Muscle of arm (tissue), 14 donors: ENCODE measurements at places on chromosomes 5 and 9.

DNA sequence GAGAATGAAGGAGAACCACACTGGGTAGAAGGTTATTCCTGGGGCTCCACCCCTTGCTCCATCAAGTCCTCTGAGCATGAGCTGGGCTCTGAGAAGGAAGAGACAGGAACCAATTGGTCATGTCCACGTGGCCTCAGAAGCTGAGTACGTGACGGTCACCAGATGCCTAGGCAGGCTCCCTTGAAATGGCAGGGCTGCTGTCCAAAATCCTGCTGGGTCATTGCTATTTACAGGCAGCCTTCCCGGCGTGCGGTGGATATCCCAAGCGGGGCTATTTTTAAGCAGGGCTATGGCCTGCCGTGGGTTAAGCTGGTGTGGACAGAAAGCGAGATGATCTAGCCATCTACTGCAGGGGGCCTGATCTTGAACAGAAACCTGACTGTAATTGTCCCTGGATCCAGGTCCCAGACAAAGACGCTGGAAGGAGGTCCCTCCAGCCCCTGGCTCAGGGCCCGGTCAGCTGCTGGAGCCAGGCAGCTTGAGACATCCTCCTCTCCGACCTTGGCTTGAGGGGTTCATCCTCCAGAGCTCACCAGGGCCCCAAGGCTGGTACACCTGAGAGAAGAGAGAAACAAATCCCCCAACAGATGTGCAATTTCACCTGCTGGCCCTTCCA is 550 bp upstream of the CKMT2 start:
- peak; percentile 31 for DNase-seq

- no peak for DNase-seq
Measured at GRCh38 chr5:149117970-149118369, 23.3 kb upstream of the ABLIM3 start.

- DNase-seq = no peak
Measured at GRCh38 chr5:135887881-135888614, 7.6 kb downstream of the IL9 start.

DNA sequence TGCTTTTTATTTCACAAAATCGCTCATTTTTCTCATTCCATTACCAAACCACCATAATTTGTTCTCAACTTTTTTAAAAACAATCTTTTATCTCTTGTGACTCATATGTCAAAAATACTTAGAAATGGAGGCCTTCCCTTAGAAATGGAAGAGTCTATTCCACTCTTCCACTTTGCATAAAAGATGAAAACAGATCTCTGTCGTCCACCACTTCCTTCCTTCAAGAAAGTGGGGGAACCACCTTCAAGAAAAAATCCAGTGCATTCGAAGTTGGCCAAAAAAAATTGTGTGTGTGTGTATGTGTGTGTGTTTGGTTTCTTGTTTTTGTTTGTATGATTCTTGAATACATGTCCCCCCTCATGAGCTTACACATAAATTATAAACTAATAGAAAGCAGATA is 628.8 kb upstream of the DMAC1 start:
- no peak for DNase-seq

DNA sequence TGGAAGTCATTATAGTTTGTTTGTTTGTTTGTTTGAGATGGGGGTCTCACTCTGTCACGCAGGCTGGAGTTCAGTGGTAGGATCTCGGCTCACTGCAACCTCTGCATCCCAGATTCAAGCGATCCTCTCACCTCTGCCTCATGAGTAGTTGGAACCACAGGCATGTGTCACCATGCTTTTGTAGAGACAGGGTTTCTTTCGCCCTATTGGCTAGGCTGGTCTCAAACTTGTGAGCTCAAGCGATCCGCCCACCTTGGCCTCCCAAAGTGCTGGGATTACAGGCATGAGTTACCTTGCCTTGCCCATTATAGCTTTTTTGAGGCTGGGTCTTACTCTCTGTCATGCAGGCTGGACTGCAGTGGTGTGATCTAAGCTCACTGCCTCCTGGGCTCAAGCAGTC is 28.8 kb downstream of the NSD1 start:
- no peak for DNase-seq

DNA sequence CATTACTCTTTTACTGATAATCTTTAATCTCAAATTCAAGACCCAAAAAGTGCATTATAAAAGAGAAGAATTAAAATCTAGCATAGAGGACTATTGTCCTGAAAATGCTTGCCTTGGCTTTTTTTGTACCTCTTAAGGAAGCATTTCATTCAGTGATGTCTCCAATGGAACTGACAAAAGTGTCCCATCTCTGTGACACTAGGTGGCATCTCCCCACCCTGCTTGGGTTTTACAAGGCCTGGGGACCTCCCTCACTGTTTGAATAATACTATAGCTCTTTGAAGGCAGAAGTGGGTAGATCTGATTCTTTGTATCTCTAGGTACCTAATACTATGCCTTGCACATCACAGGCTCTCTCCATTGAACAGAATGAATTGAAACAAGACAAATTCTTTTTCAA is 180.6 kb downstream of the EPB41L4A start:
- DNase-seq = no peak

DNA sequence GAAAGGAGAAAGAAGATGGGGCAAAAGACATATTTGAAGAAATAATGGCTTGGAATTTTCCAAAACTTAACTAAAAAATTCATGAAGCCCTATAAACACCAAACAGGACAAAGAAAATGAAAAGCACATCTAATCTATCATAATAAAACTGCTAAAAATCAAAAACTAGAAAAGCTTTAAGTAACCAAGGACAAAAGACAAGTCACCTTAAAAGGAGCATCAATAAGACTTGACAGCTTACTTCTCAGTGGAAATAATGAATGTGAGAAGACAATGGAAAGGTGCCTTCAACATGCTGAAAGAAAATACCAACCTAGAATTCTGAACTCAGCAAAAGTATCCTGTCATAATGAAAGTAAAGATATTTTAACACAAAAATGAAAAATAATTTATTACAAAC is 27.0 kb downstream of the GTF3C4 start:
- DNase-seq = no peak

GRCh38 chr5:33997331-33997983 is 10.4 kb downstream of the AMACR start:
- DNase-seq = peak; percentile 76

- no peak for DNase-seq
Measured at GRCh38 chr5:102596113-102596512, 97.3 kb upstream of the SLCO6A1 start.

DNA sequence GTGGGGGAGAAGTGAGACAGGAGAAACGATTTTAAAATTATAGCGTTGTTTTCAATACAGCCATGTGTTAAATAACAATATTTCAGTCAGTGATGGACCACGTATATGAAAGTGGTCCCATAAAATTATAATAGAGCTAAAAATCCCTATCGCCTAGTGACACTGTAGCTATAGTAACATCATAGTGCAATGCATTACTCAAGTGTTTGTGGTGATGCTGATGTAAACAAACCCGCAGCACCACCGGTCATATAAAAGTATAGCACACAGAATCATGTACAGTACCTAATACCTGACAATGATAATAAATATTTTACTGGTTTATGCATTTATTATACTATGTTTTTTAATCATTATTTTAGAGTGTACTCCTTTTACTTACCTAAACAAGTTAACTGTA is 407.4 kb upstream of the SEMA6A start:
- no peak for DNase-seq

GRCh38 chr9:115548609-115549260 is 430.8 kb upstream of the TNC start:
- no peak for DNase-seq

DNA sequence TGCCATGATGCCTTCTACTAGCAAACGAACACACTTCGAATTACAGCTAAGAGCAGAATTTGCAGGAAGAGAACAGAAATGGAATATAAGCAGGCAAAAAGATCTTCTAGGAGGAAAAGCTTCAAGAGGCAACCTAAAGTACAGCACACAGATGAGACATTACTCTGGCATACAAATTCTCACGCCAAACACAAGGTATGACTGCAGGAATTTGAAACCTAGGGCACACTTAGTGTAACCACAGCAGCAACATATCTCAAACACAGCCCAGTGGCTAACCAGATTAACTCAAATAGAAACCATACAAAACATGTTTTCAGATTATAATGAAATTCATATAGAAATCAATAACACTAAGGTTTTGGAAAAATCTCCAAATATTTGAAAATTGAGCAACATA is 481.0 kb upstream of the RGMB start:
- DNase-seq = no peak

GRCh38 chr9:101307051-101307450 is 77.8 kb downstream of the BAAT start:
- no peak for DNase-seq

DNA sequence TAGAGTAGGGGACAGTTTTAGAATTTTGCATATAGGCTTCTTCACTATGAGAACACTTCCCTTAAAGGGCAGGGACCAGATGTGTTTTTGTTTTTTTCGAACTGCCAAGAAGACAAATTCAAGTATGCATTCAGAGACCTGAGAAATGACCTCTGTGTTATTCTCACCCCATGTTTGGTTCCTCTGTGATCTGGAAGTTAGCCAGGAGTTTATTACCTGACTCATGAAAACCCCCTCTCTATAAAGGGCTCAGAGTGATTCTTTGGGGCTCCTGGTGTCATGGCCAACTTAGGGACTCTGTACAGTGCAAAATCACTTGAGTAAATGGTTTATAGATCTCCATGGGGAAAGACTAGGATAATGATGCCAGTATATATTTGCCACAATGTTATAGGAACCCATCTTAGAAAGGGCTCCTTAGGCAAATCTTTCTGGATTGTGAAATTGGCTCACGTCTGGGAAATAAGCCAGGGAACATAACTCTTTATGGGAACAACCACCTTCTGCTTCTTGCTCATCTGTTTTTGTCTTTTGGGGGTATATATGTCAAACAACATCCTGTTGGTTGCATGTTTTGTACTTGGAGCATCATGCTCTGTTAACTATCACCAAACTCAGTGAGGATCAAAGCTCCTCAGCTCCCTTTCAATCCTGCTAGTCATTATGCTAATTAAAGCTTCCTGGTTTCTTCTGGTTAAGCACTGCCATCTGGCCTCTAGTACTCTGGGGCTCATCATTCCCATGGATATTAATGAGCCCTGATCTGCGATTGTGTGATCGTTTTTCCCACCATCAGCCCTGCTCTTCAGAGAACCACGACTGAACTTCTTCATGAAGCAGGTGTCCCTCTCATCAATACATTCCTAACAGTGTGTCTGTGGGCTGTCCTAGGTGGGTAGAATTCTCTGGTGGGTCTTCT is 173.4 kb upstream of the CDH12 start:
- DNase-seq = no peak

DNA sequence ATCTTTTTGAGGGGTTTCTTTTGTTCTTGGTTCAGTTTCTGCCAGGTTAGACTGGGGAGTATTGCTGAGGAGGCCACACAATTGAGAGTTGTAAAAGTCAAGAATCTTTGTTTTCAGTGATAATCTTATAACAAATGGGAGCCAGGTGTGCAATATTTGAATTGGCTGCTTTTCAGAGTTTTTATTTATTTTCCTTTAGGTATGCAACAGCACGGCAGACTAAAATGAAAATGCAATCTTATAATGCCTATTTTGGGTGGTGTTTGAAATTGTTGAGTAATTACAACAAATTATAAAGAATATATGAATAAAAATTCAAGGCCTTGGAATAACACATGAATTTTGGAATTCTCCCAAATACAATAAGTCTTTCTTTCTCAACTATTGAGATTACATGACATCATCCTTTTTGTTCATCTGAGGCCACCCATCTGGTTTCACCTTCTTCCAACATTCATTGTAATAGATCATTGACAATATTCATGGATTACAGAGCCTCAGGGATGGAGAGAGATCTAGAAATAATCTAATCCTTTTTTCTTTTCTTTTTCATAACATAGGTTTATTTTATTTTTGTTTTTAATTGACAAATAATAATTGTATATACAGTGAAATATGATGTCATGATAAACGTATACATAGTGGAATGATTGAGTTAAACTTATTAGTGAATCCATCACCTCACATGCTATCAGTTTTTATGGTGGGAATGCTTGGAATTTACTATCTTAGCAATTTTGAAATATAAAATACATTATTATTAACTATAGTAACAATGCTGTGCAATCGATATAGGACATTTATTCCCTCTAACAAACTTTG is 1061.0 kb downstream of the NR2F1-AS1 start:
- DNase-seq = no peak

DNA sequence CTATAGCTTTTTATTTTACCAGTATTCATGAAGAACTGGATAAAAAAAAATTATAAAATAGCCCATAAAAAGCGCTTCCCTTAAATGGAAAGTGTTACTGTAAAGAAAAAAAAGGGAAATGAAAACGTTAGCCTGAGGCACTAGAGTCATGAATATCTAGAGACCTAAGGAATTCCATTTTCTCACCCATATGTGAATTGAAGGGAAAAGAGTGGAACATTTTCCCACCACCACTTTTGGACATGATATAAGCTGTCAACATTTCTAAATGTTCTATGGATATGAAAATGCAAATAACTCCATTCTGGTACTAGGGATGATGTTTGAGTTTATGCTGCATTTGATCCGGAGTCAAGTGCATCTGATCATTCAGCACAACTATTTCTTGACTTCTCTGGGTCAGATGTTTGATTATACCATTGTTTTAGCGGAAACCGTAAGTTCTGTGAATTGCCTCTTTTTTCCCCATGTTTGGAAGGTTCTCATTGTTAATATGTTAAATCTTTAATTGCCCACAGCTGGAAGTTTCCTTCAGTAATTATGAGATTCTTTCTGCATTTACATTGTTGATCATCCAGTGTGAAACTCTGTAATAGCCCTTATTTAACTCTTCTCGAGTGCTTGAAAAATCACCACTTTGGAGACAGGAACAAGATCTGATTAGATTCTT is 467.4 kb upstream of the SEMA6A start:
- DNase-seq = no peak

DNA sequence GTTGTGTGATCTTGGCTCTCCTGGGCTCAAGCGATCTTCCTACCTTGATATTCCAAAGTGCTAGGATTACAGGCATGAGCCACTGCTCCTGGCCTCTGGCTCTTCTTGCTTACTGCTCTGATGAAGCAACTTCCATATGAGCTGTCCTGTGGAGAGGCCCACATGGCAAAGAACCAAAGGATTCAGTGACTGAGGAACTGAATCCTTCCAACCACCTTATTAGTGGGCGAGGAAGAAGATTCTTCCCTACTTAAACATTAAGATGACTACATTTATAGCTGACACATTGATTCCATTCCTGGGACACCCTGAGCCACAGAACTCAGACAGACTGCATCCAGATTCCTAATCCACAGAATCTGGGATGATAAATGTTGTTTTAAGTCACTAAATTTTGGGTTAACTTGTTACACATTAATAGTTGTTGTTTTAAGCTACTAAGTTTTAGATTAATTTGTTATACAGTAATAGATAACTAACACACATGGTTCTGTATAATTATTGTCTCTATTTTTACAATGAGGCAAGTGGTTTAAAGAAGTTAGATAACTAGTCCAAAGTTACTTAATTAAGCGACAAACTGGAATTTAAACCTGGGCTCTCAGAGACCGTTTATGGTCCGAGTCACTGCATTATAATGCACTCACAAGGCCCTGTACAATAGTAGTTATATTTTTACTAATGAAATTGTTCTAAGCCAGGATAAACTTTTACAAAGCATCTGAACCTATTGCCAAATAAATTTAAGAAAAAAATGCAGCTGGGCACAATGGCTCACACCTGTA is 16.7 kb upstream of the SLCO4C1 start:
- DNase-seq = no peak

- no peak for DNase-seq
Measured at GRCh38 chr5:83029912-83030311, 47.3 kb downstream of the TMEM167A start.

GRCh38 chr9:100063185-100063584 is 35.6 kb downstream of the ERP44 start:
- DNase-seq = no peak

- peak; percentile 56 for DNase-seq
Measured at GRCh38 chr9:93096131-93096802, at the start of gene CARD19. Gene CARD19 (plus strand): TSS chr9:93096217. CDS start chr9:93096346, 129 bp downstream.

- no peak for DNase-seq
Measured at GRCh38 chr5:6703806-6704205, 9.4 kb upstream of the TENT4A start.
